ENCODE measurements at places on chromosomes 4 and X. TPM values are rescaled to one million over a fixed set of nuclear protein-coding genes. Genes with fewer than 3 reads are reported as not detected.

- no peak for DNase-seq
Observed at GRCh38 chr4:27048429-27049238, 188.0 kb downstream of the STIM2 start.

DNA sequence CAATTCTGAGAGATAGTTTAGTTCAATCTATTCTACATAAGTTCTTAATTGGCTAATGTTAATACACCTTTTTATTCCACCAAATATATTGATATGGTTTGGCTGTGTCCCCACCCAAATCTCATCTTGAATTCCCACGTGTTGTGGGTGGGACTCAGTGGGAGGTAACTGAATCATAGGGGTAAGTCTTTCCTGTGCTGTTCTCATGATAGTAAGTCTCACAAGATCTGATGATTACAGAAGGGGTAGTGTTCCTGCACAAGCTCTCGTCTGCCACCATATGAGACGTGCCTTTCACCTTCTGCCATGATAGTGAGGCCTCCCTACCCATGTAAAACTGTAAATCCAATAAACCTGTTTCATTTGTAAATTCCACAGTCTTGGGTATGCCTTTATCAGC is 11.3 kb downstream of the PPA2 start:
- no peak for DNase-seq

DNA sequence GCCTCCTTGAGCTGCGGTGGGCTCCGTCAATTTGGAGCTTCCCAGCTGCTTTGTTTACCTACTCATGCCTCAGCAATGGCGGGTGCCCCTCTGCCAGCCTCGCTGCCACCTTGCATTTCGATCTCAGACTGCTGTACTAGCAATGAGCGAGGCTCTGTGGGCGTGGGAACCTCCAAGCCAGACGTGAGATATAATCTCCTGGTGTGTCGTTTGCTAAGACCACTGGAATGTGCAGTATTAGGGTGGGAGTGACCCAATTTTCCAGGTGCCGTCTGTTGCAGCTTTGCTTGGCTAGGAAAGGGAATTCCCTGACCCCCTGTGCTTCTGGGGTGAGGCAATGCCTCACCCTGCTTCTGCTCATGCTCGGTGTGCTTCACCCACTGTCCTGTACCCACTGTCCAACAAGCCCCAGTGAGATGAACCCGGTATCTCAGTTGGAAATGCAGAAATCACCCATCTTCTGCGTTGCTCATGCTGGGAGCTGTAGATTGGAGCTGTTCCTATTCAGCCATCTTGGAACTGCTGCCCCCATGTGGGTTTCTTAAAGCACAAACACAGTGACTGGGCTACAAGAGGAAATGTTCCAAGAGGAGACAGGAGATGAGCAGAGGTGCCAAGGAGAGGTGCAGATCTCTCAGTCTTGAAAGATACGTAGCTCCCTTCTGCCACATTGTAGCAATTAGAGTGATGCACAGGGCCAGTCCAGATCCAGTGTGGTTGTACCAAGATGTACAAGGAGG is 193.0 kb upstream of the IGFBP7 start:
- no peak for DNase-seq

DNA sequence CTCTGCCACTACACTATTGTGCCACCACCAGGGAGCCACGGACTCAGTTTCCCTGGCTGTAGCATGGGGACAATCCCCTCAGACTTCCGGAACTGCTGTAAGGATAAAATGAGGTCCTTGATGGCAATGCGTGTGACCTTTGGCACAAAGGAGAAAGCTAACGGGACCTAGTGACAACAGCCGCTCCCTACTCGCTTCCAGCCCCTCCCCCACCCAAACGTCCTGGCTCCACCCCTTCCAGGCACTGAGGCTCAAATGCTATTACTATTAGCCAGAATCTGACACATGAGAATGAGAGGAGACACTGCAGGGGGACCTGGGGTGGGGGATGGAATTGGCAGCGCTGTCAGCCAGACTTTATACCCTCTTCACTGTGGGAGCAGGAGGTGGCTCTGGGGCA is 5.4 kb upstream of the DUSP9 start:
- no peak for DNase-seq

Gene USP17L15
- not detected for total RNA-seq

Gene DEFB131A
- total RNA-seq: not detected

Data from neural crest cell (in vitro differentiated cells).